ENCODE measurements at places on chromosomes 7 and 10. TPM values are rescaled to one million over a fixed set of nuclear protein-coding genes. Genes with fewer than 3 reads are reported as not detected.
A peak's percentile ranks its signal among the peaks of the same experiment; 100 is the strongest.

GRCh38 chr10:18341055-18341454 is 200.8 kb downstream of the CACNB2 start:
- DNase-seq, result no peak

- DNase-seq, result no peak
Measured at GRCh38 chr10:68668231-68668630, 52.8 kb upstream of the CCAR1 start.

DNA sequence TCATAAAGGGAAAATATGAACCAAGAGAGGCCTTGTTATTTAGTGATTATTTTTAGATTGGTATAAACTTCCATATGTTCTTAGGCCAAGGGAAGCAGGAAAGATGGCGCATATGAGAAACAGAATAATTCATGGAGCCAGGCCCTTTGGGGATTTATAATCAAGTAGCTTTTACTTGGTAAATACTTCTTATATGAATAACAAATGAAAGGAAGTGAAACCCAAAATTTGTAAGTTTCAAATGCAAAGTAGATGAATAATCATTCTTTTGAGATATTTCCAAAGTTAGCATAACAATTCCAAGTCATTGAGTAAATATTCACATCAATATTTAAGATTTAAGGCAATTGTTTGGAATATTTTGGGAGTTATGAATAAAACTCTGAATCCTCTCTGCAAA is 13.9 kb upstream of the OPTN start:
- DNase-seq, result no peak

DNA sequence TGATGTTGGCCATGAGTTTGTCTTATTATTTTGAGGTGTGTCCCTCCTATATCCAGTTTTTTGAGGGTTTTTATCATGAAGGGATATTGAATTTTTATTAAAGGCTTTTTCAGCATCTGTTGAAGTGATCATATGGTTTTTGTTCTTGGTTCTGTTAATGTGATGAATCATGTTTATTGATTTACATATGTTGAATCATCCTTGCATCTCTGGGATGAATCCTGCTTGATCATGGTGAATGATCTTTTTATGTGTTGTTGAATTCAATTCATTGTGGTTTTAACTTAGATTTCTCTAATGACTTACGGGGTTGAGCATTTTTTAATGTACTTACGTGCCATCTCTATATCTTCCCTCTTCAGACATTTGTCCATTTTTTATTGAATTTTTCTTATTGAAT is 22.9 kb downstream of the DLD start:
- no peak for DNase-seq

DNA sequence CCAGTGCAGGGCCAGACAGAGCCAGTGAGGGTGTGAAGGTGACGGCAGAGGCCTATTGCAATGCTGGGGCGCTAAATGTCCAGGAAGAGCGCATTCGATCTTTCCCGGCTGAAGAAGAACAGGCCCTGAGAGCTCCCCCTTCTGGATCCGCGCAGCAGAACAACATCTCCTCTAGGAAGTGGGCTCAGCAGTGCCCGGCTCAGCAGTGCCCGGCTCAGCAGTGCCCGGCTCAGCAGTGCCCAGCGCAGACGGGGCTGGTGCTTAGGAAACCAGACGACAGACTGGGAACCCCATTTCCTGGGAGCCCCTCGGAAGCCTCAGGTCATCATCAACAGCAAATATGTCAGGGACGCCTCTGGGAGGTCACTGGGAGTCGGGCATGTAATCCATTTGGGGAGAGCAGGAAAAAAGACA is 4.7 kb upstream of the NOS3 start:
- DNase-seq, result peak; percentile 85

DNA sequence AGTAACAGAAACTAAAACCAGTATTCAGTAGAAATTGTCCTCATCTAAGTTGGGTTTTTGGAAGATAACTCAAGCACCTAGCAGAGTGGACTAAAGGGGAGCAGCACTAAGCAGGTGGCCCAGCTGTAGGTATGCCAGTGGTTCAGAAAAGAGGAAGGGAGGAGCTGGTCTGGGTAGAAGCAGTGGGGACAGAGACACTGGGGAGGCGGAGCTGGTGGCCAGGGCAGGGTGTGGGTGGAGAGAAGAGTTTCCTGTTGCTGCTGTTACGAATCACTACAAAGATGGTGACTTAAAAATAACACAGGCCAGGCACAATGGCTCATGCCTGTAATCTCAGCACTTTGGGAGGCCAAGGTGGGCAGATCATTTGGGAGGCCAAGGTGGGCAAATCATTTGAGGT is 136.2 kb downstream of the WDR11 start:
- no peak for DNase-seq

DNA sequence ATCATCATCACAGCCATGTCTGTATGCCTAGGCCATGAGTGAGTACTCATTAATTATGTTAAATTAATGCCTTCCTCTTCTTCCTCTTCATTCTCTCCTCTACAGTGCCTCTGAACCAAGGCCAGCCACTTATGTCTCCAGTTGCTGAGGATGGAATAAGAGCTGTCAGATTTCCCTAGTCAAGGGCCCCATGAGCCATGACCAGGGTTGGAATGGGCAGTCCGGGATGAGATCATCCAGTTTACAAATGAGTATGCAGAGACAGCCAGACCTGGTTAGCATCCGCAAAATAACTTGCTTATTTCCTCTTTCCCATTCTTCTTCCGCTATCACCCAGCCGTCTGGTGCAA is 342.7 kb downstream of the GRID1 start:
- no peak for DNase-seq

DNA sequence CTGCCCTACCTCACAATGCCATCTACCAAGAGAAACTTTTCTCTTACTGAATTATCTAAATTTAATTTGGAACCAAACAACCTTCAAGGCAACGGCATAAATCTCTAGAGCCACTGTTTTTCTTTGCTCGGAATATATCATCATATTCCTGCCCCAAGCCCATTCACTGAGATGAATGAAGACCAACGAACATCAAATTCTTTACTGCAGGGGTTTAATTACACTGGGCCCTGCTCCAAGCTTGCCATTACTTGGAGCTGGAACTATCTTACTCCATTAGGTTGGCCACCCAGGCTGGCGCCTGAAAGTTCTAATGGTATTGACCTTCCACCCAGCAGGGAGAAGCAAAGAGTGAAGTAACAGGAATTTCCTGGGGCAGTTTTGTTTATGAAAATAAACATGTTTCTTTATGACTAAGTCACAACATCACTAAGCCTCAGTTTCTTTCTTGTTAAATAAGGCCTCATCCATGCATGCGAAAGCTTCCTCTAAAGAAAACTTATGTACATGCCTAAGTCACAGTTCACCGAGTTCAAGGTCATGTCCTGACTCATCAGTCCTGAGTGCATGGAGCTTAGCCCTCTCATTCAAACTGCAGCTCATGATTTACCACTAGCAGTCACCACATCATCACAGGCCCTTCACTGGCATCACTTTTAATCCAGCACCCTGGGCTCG is 42.1 kb upstream of the ANAPC16 start:
- DNase-seq, result no peak

GRCh38 chr10:110848106-110848505 is 23.6 kb upstream of the PDCD4 start:
- DNase-seq, result no peak

DNA sequence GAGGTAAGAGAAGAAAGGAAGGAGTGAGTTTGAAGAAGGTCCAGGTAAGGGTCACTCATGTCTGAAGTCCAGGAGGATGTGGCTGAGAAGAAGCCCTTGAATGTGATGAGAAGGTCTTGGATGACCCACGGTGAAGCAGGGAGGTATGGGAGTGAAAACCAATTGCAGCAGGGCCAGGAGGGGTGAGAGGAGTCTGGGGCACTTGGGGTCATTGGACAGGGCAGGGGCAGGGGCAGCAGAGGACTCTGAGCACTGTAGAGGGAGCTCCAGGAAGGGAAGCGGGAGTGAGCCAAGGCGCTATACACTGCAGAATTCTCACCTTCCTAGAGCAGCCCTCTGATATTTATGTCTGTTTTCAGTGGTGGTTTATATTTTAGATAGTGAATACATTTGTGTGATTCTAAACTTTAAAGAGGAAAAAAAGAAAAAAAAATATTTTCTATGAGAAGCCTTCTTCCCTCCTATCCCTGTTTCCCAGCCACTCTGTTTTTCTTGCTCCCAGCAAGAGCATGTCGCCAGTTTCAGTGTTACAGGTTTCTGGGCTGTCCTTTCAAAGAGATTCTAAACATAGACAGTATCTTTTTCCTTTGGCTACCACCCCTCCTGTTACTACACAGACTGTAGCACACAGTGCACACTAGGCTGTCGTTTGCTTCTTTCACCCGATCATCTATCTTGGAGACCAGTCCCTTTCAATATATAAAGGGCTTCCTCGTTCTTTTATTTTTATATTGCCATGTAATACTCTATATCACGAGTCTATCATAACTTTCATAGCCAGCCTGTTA is 24.5 kb downstream of the BLVRA start:
- DNase-seq, result no peak

- DNase-seq, result no peak
Measured at GRCh38 chr10:123996302-123996701, 97.1 kb downstream of the CHST15 start.

GRCh38 chr7:140723006-140723405 is 26.5 kb downstream of the NDUFB2 start:
- no peak for DNase-seq

DNA sequence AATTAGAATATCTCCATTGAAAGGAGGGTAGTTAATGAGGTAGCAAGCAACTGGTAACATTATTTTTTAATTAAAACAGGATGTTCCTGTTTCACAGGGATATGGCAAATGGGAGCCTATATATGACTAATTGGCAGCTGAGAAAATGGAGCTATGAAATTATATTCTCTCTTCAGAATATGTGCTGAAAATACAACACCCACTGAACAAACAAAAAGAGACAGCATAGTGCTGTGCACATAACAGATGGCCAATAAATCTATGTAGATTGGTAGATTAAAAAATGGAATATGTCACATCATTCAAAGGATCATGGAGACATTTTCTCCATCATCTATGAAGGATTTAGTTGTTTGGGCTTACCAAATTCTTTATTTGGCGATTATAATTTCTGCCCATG is 362.0 kb downstream of the GPR37 start:
- no peak for DNase-seq

DNA sequence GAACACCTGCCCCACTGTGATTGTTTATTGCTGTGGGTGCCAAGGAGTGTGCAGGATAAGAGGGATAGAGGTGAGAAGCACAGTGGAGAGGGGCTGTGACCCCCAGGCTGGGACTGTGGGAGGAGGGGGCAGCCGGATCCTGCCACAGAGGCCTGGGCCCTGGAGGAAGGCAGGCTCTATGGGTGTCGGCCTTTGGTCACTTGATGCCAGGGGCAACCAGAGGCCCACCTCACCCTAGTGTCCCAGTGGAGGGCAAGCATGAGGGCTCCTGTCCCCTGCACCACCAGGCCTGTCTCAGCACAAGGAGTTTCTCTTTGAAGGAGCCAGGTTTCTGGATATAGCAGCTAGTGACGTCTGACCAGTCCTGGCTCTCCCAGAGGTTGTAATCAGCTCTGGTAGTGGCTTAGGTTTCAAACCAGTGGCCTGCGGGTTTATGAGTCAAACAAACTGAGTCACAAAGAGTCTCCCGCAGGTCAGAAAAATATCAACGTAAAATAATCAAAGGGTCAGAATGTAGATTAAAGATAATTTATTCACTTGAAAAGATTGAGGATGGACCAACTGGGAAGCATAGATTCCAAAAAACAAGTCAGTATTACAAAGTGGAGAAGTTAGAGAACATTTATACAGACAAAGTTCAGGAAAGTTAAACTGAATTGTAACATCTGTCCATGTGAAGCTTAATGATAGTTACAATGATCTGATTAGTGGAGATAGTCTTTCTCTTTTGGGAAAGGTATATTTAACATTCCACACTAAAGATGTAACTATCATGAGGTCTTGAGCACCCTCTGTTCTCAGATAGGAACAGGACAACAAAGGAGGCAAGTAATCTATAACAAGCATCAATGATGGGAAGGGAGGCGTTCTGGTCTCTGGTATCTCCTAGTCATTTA is 37.2 kb upstream of the ZNF488 start:
- DNase-seq, result no peak

DNA sequence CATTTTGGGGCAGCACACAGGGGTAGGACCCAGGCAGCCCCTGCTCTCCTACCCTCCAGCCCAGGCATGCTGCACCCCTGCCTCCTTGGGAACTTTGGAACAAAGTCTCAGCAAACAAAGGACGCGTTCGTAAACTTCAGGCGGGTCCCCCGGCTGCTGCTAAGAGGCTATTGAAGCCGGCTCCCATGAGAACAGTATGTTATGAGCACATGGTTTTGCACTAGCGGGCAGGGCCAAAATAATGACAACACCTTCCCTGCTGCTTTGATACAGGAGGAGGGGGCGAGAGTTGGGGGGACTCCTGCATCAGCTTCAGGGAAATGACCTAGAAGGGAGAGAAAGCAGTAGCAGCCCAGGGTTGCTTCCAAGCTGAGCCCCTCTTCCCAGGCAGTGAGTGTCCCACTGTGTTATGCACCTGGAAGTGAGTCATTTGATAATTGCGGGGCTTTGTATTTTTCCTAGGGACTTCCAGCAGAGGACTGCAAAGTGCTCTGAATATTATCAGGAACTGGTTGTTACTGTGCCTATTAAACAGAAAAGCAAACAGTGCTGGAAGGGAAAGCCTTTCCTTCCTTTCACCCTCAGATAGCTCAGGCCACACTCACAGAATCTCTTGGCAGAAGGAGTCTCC is 6.9 kb downstream of the ITPRIP start:
- DNase-seq, result peak; percentile 34

DNA sequence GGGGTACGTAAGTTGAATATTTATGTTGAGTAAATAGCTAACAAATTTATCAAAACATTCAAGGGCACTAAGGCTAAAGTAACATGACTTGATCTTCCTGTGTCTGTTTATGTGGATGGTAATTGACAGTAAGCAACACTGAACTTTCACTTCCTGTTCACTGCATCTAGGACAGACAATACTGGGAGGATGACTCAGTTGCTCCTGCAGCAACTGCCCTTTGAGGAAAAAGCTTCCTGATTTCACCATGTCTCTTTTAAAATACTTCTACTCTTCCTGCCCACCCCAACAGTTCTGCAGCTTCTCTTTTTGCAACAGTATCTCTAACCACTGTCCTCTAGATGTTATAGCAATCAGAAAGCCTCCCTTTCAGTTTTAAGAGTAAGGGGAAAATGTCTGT is 76.6 kb upstream of the HGF start:
- no peak for DNase-seq

GRCh38 chr7:150471886-150472285 is 21.5 kb downstream of the GIMAP8 start:
- no peak for DNase-seq

- no peak for DNase-seq
Measured at GRCh38 chr7:112091768-112092167, 114.4 kb downstream of the DOCK4 start.

DNA sequence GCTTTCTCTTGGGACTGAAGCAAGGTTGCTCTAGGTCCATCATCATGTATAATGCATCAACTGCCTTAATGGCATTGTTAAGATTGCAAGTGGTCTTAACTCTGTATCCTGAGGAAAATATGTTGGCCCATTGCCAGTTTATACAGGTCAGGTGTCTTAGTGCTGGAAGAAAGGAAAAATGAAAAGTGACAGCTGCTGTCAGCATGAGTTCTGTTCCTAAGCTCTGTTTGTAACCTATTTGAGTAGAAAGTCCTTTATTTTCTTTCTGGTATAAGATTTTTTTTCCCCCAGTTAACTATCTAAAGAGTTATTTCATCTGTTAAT is 127.2 kb downstream of the SRI start:
- DNase-seq, result no peak

CDC14C gene
- total RNA-seq, result 0.54 TPM

UTF1 gene
- not detected for total RNA-seq

HGF gene
- total RNA-seq, result 0.22 TPM
